OCI-M1 (cell line): ENCODE measurements at places on chromosomes 13 and 19.
A peak's percentile ranks its signal among the peaks of the same experiment; 100 is the strongest.

- DNase-seq: no peak
Observed at GRCh38 chr19:47778954-47779351, 450 bp downstream of the SELENOW start.

DNA sequence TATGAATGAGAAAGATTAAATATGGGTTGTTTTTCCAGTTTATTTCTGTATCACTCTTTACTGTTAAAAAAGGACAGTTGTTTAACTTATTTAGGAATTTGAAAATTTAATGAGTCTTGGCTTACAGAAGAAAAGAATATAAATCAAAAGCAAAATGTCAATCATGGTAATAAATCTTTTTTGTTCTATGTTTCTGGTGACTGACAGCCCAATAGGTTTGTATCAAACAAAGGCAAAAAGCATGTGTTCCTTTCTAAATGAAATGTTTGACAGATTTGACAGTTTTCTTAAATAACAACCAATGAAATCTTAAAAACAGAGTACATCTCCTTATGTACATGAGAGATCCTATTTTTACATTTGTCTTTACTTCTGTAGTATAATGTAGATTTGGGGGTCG, 11.0 kb downstream of the PCDH9 start:
- DNase-seq: no peak

DNA sequence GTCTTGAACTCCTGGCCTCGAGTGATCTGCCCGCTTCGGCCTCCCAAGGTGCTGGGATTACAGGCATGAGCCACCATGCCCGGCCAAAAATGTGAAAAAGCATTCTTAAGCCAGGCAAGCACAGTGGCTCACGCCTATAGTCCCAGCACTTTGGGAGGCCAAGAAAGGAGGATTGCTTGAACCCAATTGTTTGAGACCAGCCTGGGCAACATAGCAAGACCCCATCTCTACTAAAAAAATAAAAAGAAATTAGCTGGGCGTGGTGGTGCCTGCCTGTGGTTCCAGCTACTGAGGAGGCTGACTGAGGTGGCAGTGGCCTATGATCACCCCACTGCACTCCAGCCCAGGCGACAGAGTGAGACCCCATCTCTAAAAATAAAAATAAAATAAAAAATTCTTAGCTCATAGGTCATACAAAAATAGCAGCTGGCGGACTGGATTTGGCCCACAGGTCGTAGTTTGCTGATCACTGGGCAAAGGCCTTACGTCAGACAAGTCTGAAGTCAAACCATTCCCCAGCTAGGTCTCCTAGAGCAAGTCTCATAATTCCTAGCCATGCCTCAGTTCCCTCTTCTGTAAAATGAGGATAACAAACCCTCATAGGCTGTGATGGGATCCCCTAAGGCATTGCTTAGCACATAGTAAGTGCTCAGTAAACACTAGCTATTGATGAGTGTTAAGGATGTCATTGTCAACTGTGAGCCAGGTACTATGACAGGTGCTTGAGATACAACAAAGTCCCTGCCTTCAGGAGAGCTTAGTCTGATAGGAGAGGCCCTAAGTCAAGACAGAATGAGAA, 36.0 kb downstream of the INSR start:
- no peak for DNase-seq

GRCh38 chr19:30049846-30050667, 108.0 kb downstream of the URI1 start:
- DNase-seq: no peak

DNA sequence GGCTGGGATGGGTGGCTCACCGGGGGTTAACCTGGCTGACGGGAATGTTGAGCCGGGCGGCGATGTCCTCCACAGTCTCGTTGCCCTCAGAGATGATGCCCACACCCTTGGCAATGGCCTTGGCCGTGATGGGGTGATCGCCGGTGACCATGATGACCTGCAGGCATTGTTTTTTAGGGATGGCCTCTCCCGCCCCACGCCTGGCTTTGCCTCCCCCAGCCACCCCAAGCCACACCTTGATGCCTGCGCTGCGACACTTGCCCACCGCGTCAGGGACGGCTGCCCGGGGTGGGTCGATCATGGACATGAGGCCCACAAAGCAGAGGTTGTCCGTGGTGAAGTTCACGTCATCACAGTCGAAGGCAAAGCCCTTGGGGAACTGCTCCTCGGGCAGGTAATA, 16.1 kb downstream of the ATP1A3 start:
- no peak for DNase-seq

GRCh38 chr19:5430237-5430636, 25.0 kb upstream of the ZNRF4 start:
- DNase-seq: peak; percentile 56

GRCh38 chr13:100721885-100722512, 47.4 kb upstream of the TMTC4 start:
- peak; percentile 69 for DNase-seq

DNA sequence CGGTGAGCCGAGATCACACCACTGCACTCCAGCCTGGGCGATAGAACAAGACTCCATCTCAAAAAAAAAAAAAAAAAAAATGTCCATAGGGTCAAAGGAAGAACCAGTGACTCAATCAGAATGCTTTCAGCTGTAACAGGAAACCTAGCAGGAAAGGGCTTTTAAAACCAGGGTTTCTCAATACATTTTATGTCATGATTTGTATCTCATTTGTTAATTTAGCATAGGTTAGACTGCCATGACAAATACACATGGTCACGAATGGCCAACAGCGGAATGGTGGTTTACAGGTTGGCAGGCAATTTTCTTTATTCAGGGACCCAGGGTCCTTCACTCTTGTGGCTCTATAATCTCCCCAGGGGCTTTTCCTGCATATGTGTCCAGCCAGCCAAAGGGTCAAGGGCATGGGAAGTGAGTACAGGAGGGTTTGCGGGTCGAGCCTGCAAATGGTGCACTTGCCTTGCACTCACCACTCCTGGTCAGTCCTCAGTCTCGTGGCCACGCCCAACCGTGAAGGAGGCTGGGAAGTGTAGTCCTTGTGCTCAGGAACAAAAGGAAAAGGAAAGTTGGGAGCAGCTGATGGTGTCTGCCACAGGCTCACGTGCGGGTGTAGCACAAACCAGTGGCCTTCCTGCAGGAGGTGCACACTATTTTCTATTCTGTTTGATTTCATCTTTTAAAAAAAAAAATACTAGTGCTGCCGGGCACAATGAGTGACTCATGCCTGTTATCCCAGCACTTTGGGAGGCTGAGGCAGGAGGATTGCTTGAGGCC, 14.8 kb downstream of the DHX34 start:
- no peak for DNase-seq

- DNase-seq: no peak
Observed at GRCh38 chr13:104181526-104182231, 1115.5 kb upstream of the SLC10A2 start.

GRCh38 chr19:3479834-3480215, 500 bp downstream of the SMIM24 start:
- peak; percentile 36 for DNase-seq

DNA sequence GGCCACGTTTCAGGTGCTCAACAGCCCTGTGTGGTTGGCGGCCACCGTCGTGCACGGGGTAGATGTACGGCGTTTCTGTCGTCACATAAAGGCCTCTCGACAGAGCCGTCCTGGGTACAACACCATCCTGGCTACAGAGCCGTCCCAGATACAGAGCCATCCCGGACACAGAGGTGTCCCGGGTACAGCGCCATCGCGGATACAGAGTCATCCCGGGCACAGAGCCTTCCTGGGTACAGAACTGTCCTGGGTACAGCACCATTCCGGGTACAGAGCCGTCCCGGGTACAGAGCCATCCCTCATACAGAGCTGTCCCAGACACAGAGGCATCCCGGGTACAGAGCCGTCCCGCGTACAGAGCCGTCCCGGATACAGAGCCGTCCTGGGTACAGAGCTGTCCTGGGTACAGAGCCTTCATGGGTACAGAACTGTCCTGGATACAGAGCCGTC, 222.7 kb upstream of the SOX1 start:
- DNase-seq: no peak

- DNase-seq: no peak
Observed at GRCh38 chr13:31035185-31035965, 102.9 kb downstream of the TEX26 start.

DNA sequence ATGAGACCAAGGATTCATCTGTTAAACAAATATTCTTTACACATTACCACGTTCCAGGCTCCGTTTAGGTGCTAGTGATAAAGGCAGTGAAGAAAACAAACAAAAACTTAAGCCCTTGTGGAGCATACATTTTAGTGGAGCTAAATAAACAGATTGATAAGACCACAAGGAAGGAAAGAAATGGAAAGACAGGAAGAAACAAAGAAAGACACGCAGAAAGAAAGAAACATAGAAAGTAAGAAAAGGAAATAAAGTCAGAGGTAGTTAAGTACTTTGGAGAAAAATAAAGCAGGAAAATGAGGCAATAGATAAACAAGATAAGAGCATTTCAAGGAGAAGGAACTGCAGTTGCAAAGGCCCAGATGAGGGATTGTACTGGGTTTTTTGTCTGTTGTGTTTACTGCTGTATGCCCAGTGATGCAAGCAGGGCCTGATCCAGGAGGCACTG, 998 bp downstream of the NFKBIB start:
- peak; percentile 46 for DNase-seq

DNA sequence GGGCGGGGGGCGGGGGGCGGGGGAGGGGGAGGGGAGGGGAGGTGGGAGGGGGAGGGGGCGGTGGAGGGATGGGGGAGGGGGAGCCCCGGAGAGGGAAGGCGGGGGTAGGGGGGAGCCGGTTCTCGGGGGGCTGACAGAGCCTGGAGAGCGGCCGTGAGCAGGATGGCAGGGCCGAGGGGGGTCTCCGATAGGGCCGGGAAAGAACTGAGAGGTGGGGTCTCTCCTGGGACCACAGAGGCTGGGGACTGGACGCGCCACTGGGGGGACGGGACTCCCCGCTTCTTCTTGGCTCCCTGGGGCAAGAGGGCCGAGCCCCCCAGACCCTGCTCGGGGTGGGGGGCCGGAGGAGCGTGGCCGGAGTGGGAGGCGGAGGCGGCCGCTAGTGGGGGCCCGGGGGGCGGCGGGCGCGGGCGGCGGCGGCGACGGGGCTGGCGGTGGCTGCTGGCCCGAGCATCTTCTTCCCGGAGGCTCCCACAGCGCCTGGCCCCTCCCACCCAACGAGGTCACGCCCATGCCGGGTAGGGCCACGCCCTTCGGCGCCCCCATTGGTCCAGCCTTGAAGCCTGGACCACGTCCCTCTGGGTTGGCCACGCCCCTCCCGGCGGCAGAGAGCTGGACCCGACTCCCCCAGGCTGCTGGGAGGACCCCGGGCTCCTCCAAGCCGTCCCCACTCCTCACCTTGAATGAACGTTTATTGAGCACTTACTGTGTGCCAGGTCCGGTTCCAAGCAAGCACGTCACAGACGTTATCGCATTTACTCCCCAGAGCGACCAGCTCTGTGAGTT, at the start of gene NOVA2:
Gene NOVA2, minus strand, starts transcription at position 313 of the 786 bp plus-strand sequence. CDS start 514 bp downstream, outside the sequence.
- DNase-seq: no peak

GRCh38 chr13:95388420-95389079, 87.3 kb upstream of the ABCC4 start:
- peak; percentile 30 for DNase-seq

- no peak for DNase-seq
Observed at GRCh38 chr13:51000061-51000460, 90.5 kb downstream of the RNASEH2B start.

GRCh38 chr13:52846567-52847321, 1.7 kb downstream of the PCDH8 start:
- no peak for DNase-seq

DNA sequence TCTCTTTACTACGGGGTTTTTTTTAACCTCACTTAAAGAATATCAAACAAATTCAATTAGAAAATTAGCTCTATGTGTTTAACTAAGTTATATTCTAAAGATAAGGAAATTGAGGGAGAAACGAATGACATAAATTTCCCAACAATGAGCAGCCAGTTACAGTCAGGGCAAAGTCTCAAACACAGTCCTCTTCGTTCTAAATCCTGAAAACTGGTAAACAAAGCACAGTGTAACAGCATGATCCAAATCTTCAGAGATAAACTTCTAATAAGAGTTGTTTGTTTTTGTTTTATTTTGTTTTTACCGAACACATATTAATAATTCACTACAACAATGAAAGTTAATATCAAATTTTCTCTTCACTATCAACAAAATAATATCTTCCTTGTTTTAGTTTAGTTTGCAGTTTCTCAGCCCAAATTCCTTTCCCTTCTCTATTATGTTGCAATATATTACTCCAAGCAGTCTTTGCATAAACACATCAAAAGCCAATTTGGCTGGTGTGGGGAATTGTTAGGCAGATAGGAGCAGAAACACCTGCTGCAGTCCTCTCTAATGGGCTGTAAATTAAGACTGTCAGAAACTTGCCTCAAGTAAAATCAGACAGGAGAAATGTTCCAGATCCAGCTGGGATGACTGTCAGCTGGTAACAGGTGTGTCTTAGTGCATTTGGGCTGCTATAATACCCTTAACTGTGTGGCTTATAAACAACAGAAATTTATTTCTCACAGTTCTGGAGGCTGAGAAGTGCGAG, 106.5 kb upstream of the SGCG start:
- DNase-seq: no peak

DNA sequence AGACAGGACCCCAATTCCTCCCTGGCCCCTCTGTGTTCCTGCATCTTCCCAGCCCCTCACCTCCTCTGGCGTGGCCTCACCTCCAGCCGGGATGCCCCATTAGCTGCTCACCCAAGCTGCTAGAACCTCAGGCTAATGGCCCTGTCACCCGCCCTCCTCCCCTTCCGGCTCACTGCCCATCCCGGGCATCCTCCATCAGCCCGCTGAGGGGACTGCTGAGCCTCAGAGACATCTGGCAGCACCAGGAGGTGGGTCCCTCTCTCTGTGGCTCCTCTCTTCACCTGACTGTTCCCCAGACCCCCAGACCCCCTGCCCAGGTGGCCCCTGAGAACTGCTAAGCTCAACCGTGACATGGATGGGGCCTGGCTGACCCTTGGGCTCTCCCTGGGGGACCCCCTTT, 2.9 kb downstream of the FFAR1 start:
- no peak for DNase-seq

GRCh38 chr19:7013678-7014077, 7.6 kb downstream of the MBD3L2B start:
- peak; percentile 41 for DNase-seq

DNA sequence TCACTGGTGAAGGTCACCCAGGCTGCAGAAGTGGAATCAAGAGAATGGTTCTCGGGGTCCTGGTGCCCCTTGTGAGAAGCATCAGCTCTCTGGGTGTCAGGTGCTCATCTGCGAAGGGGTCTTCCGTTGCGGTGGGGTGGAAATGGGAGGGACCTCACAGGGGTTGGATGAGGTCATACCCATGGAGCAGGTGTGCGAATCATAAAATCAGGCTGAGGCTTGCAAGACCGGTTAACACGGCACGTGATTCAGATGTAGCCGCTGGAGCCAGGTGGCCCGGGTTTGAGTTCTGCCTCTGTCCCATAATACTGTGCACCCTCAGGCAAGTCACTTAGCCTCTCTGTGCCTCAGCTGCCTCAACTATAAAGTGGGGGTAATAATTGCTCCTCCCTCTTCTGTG, 3.9 kb upstream of the KLK15 start:
- DNase-seq: no peak

DNA sequence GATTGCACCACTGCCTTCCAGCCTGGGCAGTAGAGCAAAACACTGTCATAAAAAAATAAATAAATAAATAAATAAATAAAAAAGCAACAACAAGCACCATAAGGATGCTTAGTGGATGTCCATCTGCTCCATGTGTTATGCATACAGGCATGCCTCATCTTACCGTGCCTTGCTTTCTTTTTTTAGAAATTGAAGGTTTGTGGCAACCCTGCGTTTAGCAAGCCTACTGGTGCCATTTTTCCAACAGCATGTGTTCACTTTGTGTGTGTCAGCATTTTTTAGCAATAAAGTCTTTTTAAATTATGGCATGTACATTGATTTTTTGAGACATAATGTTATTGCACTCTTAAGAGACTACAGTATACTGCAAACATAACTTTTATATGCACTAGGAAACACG, 68.3 kb downstream of the PEPD start:
- DNase-seq: no peak
